Omental fat pad (tissue), 4 donors: ENCODE measurements at places on chromosomes 3 and 15. TPM values are rescaled to one million over a fixed set of nuclear protein-coding genes. Genes with fewer than 3 reads are reported as not detected.

GRCh38 chr15:88448991-88449461 lies 18.2 kb downstream of the MRPL46 start:
- no peak for DNase-seq

DNA sequence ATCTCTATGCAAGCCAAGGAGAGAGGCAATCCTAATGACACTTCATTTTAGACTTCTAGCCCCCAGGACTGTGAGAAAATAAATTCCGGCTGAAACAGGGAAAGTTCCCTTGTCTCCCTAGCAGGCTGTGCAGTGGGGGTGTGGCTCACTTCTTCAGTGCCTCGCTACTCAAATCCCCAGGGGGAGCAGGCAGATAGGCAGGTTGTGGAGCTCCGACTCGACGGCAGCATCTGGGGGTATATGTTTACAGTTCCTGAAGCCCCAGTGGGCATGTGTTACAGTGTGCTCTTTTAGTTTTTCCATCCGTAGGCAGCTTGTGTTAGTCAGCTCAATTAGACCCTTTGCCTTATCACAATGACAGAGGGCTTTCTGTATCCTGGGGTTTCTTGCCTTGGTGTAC lies 836.5 kb downstream of the PDCD6IP start:
- DNase-seq: no peak

GRCh38 chr3:22704166-22704565 lies 499.0 kb upstream of the UBE2E2 start:
- no peak for DNase-seq

GRCh38 chr15:59249816-59250215 lies 43.2 kb downstream of the LDHAL6B start:
- no peak for DNase-seq

DNA sequence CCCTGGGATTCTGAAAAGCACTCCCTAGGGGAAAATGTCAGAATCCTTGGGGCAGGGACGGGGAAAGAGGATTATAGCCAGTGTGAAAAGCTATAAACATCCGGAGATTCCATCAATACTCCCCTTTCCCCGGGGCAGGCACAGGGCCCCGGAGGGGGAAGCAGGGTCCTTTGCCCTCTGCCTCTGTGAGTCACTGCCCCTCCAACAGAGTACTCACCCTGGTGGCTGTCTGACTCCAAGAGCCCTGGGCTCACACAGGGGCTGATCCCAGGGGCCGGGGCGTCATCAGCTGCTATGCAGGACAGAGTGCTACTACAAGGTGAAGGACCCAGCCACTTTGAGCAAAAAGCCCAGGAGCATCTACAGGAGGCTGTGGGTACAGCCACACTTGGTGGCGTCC lies 133.0 kb upstream of the PRR20G start:
- DNase-seq: no peak

DNA sequence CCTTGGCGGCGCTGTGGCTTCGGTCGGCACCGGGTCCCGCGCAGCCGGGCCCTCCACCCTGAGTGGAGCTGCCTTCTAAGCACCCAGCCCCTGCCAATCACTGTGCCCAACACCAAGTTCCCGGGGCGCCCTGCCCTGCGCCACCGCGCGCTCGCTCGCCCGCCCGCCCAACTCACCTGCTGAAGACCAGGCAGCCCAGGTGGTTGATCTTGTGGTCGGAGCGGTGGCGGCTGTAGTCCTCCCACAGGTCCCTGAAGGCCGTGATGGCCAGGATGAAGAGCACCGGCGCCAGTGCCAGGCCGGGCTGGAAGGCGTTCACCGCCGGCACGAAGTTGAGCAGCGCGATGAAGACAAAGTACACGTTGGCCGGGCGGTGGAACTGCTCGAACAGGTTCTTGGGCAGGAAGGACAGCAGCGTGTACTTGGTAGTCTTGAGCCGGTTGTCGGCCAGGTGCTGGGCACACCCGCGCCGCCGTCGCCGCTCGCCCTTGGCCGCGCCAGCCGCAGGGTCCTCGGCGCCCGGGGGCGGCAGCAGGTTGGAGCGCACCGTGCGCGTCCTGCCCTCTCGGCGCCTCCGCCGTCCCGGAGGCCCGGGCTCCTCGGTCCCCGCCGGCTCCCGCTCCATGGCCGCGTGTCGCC lies 536 bp downstream of the ATP10A start:
- no peak for DNase-seq

DNA sequence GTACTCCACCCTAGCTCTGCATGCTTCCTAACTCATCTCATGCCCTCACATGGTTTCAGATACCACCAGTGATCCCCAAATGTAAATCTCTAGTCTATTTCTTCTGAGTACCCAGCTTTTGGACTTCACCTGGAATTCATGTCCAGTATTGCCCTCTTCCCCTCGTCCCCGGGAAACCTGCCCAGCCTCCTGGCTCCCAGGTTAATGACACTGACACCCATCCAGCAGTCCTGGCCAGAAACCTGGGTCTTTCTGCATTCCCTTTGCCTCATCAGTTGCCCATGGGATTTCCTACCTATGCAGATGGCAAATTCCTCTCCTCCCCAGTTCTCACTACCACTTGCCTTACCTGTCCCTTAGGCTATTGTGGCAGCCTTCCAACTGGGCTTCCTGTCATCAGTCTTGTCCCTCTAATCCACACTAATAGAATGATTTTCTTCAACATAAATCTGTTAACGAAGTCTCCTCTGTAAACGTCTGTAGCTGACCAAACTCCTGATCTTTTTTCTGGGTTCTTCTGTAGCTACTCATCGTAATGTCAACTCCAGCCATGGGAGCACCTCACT lies 15.3 kb upstream of the MYLK start:
- no peak for DNase-seq

- no peak for DNase-seq
These were observed 4.7 kb downstream of the SELENOS start for GRCh38 chr15:101272584-101272983.

GRCh38 chr3:108488631-108489030 lies 21.8 kb downstream of the MYH15 start:
- no peak for DNase-seq

- no peak for DNase-seq
These were observed 1.1 kb downstream of the BAHD1 start for GRCh38 chr15:40441565-40442531.

DNA sequence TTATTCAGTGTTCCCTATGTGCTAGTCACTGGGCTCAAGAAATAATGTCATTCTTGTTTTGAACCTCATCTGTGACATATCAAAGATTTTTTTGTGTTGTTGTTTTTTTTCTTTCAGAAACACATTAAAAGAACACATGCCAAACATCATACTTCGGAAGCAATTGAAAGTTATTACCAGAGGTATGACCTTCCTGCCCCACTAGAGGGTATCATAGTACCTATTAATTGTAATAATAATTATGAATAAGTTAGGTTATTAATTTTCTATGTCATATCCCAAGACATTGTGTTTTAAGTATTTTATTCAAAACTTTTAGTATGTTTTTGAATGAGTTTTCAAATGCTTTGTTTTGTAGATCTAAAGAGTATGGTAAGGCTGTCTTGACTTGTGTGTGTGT lies 65.7 kb downstream of the CDIN1 start:
- no peak for DNase-seq

DNA sequence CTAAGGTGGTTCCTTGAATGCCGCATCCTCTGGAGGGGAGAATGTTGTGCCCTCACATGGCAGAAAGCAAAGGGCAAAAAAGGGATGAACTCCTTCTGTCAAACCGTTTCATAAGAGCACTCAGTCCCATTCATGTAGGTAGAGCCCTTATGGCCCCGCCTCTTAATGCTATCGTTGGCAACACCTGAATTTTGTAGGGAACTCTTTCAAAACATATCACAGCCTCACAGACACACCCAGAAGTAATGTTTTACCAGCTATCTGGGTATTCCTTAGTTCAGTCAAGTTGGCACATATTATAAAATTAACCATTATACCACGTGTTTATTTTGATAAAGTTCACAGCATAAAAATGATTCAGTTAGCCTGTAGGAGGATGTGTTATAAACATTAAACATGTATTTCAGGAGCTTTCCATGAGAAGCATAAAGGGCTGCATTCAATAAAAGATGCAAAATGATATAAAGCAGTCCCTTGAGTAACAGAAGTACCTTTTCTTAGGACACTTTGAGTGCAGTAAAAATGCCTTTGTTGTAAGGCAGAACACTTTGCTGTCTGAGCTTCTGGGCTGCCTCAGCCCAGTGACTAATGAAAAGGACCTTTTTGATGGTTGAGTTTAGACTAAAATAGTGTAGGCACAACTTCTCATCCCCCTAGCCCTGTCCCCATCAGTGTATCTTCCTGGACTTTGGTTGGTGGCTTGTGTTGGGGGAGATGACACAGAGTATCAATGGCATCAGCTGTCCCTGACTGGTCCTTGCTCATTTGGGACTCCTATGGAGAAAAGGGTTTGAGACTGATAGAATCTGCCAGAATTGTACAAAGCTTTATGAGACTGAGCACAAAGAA lies 263.5 kb upstream of the TPRG1 start:
- DNase-seq: no peak

GRCh38 chr3:87354398-87354797 lies 78.0 kb upstream of the POU1F1 start:
- DNase-seq: no peak

DNA sequence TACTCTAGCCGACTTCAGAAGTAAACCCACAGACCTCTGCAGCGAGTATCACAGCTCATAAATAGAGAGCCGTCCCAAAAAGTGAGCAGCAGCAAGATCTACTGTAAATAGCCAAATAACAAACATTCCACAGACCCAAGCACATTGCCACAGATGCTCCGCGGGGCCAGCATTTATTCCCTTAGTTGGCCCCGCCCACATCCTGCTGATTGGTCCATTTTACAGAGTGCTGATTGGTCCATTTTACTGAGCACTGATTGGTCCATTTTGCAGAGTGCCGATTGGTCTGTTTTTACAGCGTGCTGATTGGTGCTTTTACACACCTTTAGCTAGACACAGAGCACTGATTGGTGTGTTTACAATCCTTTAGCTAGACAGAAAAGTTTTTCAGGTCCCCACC lies 17.3 kb upstream of the GABRB3 start:
- DNase-seq: no peak

DNA sequence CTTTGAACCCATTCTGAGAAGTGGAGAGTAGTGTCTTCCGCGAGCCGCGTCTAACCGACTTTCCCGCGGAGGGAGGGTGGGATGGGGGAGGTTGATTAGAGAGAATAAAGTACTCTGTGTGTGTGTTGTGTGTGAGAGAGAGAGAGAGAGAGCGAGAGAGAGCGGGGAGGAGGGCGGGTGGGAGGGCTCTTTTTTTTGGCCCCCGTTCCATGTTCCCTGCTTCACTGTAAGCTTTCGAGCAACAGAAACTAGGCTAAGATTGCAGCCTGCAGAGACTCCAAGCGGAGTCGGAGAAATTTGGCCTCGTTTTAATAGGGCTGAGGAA lies 1.6 kb upstream of the MEIS2 start:
- no peak for DNase-seq

Gene SYNPR
- total RNA-seq: not detected

Gene CYP1A1
- 1.9 TPM for total RNA-seq

Gene ABCF3
- total RNA-seq: 76.7 TPM

Gene CD200R1
- total RNA-seq: 2.3 TPM
